ENCODE measurements at places on chromosomes 11 and 22. TPM values are rescaled to one million over a fixed set of nuclear protein-coding genes. Genes with fewer than 3 reads are reported as not detected.

CARD18 gene
- polyA plus RNA-seq = not detected

GRCh38 chr11:128610721-128611617 is 23.6 kb upstream of the ETS1 start:
- peak; percentile 56 for DNase-seq

DNA sequence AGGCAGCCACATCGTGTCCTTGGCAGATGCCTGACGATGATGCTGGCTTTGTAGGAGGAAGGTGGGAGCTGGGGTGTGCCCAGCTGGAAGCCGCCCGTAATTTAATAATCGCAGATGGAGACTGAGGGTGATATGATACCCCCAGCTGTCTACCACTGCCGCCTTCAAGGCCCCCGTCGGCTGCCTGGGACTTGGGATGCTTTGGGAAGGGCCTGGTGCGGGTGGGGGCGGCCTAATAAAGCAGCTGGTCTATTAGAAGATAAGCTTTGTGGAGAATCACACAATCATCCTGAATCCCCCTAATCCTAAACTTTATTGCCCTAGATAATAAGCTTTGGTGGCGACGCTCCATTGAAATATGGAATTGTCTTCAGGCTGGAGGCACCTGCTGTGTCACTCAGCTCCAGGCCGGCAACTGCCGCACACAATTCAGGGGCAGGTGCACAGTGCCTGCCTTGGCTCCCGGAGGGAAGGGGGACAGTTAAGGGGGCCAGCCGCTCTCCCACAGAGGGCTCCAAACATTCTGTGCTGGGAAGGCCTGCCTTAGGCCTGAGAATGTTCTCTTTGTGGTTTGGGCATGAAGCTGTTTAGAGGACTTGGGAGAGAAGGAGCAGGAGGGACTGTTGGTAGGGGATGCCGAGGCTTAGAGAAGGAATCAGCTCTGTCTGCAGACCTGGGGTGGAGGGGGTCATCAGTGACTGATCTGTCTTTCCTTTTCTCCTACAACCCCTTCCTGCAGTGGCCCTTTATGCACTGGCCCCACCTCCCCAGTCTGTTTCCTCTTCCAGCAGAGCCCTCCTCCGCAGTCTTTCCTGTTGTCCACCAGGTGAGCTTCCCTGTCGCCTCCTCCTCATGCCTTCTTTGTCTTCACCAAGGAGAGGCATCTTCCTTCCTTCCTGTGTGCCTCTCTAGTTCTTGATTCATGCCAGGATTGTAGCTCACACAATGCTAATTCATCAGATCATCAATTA is 65.3 kb downstream of the ARL14EP start:
- peak; percentile 29 for DNase-seq

DNA sequence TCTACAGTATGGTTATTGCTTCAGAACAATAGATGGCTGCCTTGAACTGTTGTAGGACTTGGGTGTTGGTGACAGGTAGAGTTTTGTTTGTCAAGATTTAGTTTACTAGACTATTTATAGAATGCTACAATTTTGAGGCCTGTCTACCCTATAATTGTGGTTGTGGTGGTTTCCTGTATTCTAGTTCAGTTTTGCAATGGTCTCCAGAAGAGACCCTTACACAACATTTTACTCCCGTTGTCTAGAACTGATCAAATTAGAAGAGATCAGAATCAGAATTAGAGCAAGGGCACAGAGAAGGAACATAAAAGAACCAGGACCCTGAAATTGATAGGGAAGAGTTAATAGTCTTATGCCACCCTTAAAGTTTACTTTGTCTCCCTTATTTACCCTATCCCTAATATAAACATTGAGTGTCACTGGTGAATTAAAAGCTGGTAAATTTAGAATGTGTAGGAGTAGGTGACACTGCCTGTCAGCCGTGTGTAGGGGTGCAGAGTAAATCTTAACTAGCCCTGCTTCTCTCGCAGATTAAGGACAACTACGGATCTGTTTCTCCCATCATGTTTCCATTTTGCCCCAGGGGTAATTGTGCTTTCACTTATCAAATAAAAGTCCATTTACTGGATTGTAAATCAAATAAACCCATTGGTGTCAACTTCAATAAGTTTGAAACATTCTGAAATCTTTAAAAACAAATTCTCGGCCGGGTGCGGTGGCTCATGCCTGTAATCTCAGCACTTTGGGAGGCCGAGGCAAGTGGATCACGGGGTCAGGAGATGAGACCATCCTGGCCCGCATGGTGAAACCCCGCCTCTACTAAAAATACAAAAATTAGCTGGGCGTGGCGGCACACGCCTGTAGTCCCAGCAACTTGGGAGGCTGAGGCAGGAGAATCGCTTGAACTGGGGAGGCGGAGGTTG is 10.9 kb upstream of the PHLDB1 start:
- DNase-seq = no peak

TSPAN32 gene
- 1.8 TPM for polyA plus RNA-seq

GRCh38 chr11:129828301-129828836 is 12.7 kb downstream of the TMEM45B start:
- no peak for DNase-seq

DNA sequence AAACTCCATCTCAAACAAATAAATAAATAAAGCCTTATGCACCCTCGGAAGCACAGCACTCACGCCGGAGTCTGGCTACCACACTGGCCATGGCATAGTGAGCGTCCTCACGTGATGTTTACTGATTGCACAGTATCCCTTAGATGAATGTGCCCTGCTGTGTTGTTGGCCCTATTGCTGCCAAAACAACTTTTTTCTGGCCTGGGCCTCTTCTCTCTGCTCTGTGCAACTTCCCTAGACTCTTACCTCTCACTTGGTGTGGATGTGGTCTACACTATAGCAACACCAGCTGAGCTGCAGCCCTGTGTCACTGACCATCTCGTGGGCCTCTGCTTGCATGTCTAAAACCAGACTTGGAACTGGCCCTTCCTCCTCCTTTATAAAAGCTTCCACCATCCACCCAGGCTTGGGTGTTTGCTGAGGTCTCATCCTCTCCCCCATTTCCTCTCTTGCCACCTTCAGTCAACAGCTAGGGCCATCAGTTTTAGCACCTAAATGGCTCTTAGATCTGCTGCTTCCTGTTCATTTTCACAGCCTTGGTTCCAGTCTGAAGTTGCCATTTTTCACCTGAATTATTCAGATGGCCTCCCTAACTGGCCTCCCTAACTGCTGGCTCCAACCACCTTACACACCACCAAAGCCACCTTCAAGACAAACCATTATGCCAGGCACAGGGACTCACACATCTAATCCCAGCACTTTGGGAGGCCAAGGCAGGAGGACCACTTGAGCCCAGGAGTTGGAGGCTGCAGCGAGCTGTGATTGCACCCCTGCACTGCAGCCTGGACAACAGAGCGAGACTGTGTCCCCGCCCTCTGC is 9.2 kb downstream of the ZNF74 start:
- DNase-seq = no peak

OTOG gene
- not detected for polyA plus RNA-seq

DNA sequence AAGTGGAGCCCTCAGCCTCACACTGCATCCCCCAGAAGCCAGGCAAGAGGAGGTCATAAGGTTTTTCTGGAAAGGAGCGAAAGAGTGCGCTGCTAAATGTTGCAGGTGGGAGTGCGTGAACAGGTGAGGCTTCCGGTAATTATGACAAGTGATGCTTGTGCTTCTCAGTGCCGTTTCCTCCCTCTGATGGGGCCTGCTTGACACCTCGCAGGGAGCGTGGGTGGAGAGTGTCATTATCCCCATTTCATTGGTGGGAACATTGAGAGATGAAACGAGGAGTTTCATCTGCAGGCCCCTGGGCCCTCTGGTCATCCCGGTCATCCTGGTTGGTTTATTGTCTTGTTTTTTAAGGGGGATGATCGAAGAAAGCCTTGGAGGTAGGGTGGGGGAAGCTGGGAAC is 57.5 kb downstream of the BCR start:
- DNase-seq = no peak

TEX12 gene
- 0.22 TPM for polyA plus RNA-seq

DNA sequence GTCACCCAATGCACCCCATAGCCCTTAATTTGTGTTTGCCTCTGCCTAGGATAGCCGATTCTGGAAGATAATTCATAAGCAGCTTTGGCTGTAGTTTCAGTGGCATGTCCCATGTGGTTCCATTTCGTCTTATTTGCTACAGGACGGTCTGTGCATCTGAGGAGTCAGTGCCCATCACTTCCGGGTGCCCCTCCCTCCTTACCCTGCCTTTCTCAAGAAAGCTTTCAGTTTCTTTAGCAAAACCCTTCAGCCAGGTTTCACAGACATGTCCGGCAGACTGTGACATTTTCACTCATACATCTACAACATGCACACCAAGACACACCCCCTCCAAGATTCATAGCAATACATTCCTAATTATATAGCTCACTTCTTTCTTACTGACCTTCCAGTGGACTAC is 14.3 kb downstream of the TP53AIP1 start:
- no peak for DNase-seq

RAB38 gene
- polyA plus RNA-seq = not detected

DNA sequence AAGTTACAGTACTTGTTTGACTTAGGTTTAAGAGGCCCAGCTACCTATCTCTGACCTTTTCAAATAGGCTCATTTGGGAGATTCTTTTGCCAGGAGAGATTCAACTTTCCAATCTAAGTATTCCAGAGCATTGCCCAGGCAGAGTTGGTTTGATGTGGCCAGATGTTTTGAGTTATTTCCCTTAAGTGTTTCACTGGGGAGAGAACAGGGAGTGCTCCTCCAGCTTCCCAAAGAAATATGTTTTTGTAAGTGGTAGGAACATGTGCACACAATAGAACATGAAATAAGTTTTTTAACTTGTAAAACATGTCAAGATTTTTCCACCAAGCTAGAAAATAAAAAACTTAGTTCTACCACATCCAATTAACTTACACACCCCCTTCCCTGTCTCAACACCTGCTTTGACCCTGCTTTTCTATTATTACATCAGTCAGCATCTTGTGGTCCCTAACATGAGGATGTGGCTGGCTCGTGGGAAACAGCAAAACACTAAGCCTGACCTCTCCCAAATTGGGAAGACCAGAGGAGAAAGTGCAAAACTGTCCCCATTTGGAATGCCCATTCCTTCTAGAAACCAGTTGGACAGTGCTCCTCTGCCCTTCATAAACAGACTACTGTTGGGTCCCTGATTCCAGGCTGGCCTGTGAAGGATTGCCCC is 70.4 kb upstream of the RASSF10 start:
- no peak for DNase-seq

POTEH gene
- not detected for polyA plus RNA-seq

DNA sequence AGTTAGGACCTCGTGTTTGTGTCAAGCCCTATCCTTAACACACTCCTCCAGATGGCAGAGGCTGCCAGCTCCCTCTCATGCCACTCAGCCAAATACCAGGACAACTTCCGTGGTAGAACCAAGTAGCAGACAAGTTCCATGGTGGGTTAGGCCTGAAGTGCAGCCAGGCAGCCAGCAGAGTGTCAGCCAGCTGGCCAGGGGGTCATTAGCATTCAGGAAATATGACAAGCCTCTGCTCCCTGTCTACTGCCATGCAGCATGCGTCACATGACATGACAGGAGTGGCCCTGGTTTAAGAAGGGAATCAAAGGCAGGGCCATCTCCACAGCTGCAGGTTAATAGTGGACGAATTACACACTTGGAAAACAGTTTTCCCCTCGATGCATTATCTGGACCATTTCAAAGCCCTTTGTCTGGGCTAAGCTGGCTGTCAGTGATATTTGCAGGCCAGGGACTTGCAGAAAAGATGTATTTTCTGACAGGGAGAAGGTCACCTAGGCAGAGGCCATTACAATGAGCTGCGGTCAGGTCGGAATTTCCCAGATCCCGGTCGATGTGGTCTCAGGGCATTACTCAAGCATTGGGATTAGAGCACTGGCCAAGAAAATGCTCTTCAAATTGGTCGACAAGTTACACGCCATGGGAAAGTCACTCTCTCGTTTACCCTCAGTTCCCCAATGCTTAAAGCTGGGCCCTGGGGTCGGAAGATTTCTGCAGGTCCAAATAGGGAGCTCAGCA is 461.7 kb upstream of the CADM1 start:
- no peak for DNase-seq

MPZL2 gene
- polyA plus RNA-seq = 1.5 TPM

All from muscle of arm (tissue), 14 donors.